ENCODE measurements at places on chromosomes 2 and 18.

DNA sequence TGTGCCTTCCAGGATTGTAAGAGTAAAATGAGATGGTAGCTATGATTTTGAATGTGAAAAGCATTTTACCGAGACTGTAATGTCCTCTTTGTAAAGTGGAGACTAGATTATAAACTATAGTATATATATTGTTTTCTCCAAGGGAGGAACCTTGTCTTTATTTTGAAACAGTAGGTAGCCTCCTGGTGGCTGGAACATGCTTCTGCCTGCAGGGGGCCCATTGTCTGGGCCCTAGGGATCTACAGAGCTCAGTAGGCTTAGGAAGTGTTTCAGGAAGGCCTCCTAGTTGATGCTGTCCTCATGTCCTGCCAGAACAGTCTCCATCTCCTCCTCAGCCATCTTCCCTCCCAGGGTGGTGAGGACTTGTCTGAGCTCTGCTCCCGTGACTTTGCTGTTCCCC lies 3.0 kb downstream of the PIKFYVE start:
- DNase-seq, result no peak

DNA sequence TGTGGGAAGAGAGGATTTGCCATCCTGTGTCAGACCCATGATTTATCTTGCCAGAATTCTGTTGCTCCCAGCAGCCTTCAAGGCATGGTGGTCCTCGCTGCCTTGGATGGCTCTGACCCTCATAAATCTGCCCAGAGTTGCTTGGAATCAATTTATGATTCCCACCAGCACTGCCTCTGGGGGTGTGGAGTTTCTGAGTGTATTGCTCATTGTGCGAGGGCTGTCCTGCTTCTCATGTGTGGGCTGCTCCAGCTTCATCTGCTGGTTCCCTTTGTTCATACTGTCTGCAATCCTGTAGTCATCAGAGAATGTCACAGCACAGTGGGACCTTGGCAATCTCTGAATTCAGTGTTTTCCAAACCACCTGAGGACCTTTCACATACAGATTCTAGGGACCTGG lies 139.8 kb downstream of the CLIP4 start:
- DNase-seq, result no peak

DNA sequence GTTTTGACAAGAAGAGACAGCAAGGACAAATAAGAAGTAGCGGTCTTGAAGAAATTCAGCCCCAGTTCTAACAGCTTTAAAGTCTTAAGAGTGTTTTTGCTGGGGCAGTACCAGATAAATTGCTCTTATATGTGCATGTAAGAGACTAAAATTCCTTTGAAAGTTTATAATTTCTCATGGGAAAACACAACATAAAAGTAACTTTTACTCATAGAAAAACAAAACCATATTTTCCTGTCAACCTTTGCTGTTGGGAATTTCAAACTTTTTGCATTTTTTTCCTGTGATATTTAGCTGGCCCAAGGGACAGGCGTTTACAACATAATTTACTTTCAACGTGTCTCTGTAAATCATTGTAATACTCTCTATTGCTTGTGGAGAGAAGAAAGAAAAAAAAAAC lies 767.8 kb upstream of the ZEB2 start:
- DNase-seq, result no peak

- DNase-seq, result no peak
Observed at GRCh38 chr2:55302241-55302640, 33.2 kb upstream of the MTIF2 start.

GRCh38 chr2:50769406-50770181 lies 262.3 kb downstream of the NRXN1 start:
- no peak for DNase-seq

DNA sequence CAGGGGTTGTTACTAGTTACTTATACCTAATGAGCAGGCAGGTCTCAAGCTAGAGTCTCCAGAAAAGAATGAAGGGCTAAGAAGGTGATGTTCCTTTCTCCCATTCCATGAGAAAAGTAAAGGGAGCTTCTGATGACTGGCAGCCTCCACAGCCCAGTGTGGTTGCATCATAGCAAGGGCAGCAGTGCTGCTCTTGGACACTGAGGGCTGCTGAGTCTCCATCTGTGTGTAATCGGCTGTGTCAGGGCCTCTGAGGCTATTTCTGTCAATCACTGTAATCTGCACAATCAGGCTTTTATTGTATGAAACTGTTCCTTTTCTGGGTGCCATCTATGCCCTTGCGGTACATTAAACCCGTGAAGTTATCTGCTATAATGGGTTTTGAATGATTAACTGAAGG lies 164.1 kb upstream of the FBXO11 start:
- no peak for DNase-seq

GRCh38 chr18:79498662-79499061 lies 102.9 kb downstream of the NFATC1 start:
- DNase-seq, result no peak

- no peak for DNase-seq
Observed at GRCh38 chr2:28471214-28471613, 24.6 kb upstream of the PLB1 start.

DNA sequence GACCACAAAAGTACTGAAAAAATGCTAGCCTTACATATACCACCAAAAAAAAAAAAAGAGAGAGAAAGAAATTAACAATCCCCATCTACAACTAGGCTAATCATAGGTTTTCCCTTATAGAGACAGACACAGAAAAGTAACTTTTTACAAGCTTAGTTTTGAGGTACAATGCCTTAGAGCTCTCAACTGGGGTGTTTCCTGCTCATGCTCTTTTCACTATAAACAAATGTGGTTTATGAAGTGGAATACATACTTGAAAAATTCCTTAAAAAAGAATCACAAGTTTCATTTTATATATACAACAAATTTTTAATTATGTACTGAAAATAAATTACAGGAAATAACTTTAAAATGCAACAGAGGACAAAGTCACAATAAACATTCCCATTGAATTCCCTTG lies 82.5 kb downstream of the ATL2 start:
- no peak for DNase-seq

DNA sequence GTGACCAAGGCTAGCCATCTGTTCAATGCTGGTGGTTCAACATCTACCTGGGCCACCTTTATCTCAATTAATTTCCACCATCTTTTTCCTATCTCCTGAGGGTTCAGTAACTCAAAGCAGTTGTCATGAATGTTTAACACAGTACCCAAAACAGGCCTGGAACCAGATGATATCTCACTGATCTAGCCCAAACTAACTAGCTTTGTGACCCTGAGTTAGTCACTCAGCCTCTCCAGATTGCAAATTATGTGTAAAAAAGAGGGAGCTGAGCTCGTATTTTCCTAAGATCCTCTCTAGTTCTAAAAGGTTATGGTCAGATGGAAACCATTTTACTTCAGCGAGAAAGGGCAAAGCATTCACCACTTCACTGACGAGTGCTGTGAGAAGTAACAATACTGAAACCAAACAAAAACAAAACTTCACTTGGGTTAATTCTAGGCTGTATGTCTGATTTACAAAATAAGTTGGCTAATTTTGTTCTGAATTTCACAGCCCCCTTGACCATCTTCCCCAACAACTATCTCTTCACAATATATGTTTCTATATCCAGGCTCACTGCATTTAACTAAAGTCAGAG lies 14.8 kb downstream of the SPRED2 start:
- no peak for DNase-seq

DNA sequence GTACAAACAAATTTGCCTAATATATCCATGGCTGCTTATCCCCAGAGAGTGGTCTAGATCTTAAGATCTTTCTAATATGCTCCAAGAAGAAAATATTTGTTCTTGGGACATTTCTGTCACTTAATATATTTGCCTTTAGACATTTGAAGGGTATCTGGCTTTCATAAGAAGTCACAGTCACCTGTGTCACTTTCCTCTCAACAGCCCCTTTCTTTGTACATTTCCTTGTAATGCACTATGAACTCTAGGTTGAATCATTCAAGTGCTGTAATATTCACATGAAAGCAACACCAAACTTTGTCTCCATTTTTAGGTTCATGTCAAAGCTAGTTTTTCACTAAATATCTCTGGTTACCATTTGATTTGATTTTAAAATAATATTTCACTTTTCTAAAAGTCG lies 41.4 kb upstream of the NABP1 start:
- no peak for DNase-seq

DNA sequence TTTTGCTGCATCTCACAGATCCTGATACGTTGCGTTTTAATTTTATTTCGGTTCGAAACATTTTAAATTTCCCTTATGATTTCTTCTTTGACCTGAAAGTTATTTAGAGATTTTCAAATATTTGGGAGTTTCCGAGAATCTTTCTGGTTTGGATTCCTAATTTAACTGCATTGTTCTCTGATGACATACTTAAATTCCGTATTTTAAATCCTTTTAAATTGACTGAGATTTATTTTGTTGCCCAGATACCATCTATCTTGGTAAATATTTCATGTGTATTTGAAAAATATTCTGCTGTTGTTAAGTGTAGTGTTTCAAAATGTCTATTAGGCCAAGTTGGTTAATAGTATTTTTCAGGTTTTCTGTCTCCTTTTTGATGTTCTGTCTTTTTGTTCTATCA lies 37.7 kb downstream of the MROH2A start:
- no peak for DNase-seq

- no peak for DNase-seq
Observed at GRCh38 chr2:99485824-99486223, 4.0 kb downstream of the REV1 start.

GRCh38 chr18:60485201-60485600 lies 112.6 kb upstream of the MC4R start:
- DNase-seq, result no peak

- DNase-seq, result no peak
Observed at GRCh38 chr2:45000341-45000901, 8.8 kb downstream of the SIX2 start.

- no peak for DNase-seq
Observed at GRCh38 chr2:9373476-9373875, 49.9 kb downstream of the ITGB1BP1 start.

DNA sequence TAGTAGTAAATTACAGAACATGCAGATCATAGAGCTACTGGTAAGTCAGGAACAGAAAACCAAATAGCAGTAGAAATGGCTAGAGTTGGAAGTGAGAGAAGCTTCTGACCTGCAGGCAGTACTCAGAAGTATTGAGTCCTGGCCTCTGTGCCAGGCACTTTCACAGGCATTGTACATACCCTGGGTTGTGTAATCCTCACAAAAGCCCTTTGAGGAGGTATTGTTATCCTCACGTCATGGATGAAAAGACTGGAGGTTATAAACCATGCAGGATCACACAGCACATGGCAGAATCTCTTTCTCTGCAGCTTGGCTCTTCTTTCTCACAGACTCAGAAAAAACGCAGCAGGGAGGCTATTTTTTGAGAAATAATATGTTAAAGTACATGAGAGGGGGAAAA lies 789.3 kb upstream of the FAM98A start:
- DNase-seq, result no peak

DNA sequence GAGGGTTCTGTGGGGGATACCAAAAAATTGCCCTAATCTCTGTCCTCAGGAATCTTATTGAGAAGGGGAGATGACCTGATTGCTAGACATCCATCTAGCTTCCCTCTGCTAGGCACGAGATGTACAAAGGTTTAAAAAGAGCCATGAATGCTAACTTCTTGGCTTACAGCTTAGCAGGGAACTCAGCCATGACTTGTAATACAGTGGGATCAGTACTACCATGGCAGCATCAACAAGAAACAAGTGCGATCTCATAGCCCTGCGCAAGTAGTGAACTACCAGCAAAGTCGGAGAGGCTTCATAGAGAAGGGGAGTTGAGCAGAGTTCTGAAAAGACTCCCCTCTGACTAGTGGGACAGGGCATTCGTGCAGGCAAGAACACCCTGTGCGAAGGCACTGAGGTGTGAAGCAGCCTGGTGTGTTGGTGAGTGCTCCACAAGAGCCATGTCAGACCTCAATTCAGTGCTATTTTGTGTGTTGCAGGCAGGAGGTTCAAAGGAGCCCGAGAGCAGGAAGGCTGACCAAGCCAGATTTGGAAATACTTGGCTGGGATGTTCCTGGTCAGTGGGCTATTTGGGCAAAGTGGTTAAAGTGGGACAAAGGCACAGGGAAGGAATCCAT lies 130.0 kb downstream of the FMNL2 start:
- DNase-seq, result no peak

DNA sequence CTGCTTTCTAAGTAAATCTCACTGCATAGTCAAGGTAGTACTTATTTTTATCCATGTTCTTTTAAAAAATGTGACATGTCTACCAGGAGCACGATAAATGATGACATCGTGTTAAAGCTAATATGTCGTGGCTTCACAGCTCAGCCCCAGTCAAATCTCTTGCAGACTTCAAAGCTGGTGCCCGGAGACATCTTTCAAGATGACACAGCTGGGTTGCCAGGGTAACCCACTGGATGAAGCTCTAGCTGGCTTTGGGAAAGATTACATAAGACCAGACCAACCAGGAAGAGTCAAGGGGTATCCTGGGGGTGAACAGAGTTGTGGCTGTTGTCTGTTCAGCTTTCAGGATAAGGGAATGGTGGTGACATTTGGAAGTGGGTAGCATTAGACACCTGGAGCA lies 67.8 kb downstream of the VSNL1 start:
- DNase-seq, result no peak

- no peak for DNase-seq
Observed at GRCh38 chr2:190916829-190917228, 36.2 kb downstream of the GLS start.
